ENCODE measurements at places on chromosomes 5 and 9. TPM values are rescaled to one million over a fixed set of nuclear protein-coding genes. Genes with fewer than 3 reads are reported as not detected.

Gene TAF11L10
- total RNA-seq, result not detected

Gene BAAT
- total RNA-seq, result not detected

Gene FAM174A
- 15.0 TPM for total RNA-seq

Gene GPX8
- total RNA-seq, result 4.6 TPM

Gene DNAJA1
- 90.9 TPM for total RNA-seq

Gene AQP3
- 14.8 TPM for total RNA-seq

Gene SLC46A2
- not detected for total RNA-seq

Gene RNF44
- total RNA-seq, result 32.4 TPM

Gene CMYA5
- total RNA-seq, result 960 TPM

Gene RPS14
- total RNA-seq, result 1,255 TPM

Gene IRX1
- total RNA-seq, result not detected

Gene FAT2
- total RNA-seq, result not detected

DNA sequence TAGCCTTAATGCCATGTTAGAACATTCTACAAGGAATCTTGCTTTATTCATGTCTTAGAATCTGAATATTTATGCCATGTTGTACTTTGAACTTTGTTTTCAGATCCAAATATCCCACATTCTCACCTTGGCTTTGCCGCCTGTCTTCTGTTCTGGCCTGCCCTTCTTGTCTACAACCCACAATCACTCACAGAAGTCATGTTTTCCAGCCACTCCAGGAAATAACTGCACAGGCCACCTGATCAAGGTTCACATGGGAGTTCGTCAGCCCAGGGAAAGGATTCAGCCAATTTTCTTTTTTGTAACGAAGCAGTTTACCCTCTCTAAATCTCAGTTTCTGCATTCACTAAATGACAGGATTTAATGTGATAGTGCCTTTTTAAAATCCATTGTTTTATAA is 70.5 kb downstream of the JAKMIP2 start:
- no peak for DNase-seq

DNA sequence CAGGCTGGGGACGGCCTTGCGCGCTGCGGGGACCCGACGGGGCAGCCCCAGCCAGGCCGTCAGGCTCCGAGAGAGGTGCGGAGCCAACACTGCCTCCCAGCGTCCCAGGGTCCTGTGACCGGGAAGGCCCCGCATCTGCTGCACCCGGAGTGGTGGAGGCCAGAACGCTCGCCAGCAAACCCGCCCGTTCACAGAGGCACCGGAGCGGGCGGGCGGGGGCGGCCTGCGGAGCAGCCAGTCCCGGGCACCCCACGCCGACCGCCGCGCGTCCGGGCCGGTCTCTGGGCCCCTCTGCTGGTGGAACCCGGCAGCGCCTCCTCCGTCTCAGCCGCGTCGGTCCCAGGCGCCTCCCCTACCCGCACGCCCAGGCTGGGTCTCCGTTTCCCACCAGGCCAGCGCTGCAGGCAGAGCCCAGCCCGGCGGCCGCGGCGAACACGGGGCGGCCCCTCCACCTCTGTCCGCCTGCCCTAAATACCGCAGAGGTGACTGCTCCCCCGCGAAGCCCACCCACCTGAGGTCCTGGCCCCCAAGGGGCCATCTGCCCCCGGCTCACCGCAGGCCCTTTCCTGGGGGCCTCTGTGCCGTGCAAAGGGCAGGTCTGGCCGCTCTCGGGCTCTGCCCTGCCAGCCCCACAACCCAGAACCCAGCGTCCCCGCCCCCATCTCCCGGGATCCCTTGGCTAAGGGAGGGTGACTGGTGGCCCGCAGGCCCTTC is 15.9 kb downstream of the EXD3 start:
- DNase-seq, result peak; percentile 85

- no peak for DNase-seq
Observed at GRCh38 chr5:74517700-74518099, 122.8 kb downstream of the ENC1 start.

GRCh38 chr5:139439013-139439903 is at the start of gene DNAJC18:
Gene DNAJC18 (minus strand): TSS chr5:139439525. CDS start chr5:139439445, 80 bp downstream.
- DNase-seq, result peak; percentile 98

DNA sequence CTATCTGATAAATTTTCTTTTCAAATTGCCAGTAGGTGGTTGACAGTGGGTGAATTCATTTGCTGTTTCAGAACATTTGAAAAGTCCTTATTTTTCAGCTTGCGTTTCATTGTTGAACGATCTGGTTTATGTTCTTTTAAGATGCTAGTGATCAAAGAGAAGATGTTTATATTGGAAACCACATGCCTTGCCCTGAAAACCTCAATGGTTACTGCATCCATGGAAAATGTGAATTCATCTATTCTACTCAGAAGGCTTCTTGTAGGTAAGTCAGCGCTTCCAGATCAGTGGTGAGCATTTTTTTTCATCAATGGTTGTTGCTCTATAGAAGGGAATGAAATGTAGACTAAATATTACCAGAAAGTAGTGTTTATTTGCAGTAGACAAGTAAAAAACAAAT is 16.6 kb upstream of the CAVIN4 start:
- no peak for DNase-seq

DNA sequence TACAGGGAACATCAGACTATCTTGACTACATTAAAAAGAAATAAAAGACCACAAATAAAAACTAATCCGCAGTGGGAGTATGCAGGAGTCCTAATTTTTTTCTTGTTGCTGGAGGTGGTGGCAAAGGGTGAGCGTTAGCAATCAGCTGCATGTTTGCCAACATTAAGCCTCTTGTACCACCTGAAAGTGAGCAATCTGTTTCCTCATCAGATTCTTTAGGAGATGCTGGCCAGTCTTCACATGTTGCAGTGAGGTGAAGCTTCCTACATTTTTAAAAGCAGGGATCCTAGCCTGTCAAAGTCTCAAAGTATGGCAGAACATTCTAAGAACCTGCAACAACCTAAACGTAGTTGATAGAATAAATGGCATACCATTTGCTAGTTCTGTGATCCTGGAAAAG is 162.2 kb upstream of the MEF2C start:
- DNase-seq, result no peak

- no peak for DNase-seq
Observed at GRCh38 chr5:162529209-162529608, 461.6 kb downstream of the GABRG2 start.

DNA sequence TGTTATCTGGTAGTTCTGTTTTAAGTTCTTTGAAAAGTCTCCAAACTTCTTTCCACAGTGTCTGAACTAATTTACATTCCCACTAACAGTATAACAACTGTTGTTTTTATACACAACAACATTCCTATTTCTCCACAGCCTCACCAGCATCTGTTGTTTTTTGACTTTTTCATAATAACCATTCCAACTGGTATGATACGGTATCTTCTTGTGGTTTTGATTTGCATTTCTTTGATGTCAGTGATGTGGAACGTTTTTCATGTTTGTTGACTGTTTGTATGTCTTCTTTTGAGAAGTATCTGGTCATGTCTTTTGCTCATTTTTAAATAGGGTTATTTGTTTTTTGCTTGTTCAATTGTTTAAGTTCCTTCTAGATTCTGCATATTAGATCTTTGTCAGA is 12.6 kb upstream of the GRAMD2B start:
- no peak for DNase-seq

- peak; percentile 17 for DNase-seq
Observed at GRCh38 chr9:135036861-135037465, 50.5 kb upstream of the OLFM1 start.

- peak; percentile 41 for DNase-seq
Observed at GRCh38 chr5:91162534-91163381, 220.4 kb downstream of the ARRDC3 start.

DNA sequence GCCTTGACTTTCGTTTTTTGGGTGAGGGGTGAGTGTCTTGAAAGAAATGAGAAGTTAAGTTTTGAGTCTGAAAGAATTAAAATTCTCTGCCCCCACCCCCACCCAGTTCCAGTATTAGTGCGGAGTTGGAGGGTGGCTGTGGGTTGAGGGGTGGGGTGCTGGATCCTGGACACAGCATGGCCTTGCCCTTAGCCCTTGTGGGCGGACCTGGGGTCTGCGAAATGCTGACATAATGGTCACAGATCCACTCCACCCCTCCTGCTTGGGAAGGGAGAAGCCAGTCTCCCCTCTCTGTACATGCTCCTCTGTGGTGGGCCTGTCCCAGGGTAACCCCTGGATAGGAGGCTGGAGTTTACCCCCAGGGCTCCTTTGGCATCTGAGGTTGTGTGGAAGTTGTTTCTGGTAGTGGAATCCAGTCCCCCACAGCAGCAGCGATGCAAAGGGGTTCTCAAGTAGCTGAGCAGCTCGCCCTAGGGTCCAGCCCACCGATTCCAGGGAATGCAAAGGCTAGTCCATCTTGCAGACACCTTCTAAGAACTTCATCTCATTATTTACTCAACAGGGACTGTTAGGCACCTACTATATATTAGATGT is 42.8 kb upstream of the TCF7 start:
- DNase-seq, result no peak

- DNase-seq, result no peak
Observed at GRCh38 chr5:158643840-158644239, 455.9 kb downstream of the EBF1 start.

DNA sequence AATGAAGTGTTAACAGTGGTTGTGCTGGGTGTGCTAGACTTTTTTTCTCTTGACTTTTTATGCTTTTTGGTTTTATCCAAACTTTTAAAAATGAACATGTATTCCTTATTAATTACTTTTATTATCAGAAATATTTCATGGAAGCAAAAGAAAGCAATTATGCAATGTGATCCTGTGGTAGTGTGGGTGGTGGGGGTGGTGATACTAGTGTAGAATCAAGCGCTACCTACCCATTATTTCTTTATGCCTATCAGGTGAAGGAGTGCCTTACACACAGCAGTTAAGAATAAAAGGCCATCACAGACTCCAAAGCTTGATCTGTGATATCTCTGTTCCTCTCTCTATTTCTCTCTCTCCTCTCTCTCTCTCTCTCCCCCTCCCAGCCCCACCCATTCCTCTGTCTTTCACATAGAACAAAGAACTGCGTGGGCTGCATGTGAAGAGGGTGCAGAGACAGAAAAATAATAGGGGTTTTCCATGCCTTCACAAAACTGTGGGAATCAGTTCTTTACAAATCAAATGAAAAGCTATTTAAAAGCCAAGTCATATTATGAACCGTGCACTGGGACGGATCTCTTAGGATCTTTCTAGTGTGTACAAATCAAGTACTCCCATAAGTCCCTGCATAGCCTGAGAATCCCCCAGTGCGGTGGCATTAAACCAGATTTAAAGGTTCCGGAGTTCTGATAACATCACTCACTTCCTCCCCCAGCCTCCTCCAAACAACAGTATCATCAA is 351.2 kb downstream of the RAB3C start:
- no peak for DNase-seq

GRCh38 chr9:33466565-33467495 is 6.9 kb downstream of the NOL6 start:
- peak; percentile 80 for DNase-seq

DNA sequence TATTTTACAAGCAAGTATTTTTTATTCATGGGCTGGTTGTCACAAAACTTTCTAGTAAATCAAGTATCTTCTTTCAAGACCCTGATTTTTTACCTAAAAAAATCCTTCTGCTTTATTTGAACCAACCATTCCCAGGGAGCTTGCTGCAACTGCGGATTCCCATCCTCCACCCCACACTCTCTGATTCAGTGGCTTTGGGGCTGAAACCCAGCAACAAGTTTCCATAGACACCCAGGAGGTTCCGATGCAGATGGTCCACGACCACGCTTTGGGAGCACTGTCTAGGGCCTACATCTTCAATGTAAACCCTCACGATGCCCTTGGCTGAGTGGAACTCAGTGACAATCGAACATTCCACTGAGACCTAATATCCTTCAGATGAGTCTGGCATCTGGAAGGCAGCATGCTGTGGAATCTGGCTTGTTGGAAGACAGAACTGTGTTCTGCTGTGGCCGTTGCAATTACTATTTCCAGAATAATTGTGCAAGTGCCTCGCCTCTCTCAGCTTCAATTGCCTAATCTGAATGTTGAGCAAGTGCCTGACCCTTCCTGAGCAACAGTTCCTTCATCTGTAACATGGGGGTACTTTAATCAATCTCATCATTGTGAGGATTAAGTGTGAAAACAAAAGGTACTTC is 105.1 kb downstream of the INSYN2B start:
- DNase-seq, result no peak

- no peak for DNase-seq
Observed at GRCh38 chr9:131677049-131677443, 62.8 kb downstream of the RAPGEF1 start.

DNA sequence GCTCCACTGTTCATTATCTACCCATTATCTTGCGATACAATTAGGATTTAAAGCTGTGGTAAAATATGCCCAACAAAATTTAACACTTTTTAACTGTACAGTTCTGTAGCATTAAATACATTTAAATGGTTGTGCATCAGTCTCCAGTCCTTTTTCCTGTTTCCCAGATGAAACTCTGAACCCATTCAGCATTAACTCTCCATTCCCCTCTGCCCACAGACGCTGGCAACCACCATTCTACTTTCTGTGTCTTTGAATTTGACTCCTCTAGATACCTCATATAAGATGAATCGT is 2.9 kb upstream of the TRIM7 start:
- no peak for DNase-seq

GRCh38 chr5:123151227-123151909 is 62.3 kb downstream of the PRDM6 start:
- DNase-seq, result no peak

GRCh38 chr5:173932695-173933139 is 44.6 kb downstream of the CPEB4 start:
- no peak for DNase-seq

- DNase-seq, result no peak
Observed at GRCh38 chr5:62310426-62311143, 4.6 kb downstream of the KIF2A start.

DNA sequence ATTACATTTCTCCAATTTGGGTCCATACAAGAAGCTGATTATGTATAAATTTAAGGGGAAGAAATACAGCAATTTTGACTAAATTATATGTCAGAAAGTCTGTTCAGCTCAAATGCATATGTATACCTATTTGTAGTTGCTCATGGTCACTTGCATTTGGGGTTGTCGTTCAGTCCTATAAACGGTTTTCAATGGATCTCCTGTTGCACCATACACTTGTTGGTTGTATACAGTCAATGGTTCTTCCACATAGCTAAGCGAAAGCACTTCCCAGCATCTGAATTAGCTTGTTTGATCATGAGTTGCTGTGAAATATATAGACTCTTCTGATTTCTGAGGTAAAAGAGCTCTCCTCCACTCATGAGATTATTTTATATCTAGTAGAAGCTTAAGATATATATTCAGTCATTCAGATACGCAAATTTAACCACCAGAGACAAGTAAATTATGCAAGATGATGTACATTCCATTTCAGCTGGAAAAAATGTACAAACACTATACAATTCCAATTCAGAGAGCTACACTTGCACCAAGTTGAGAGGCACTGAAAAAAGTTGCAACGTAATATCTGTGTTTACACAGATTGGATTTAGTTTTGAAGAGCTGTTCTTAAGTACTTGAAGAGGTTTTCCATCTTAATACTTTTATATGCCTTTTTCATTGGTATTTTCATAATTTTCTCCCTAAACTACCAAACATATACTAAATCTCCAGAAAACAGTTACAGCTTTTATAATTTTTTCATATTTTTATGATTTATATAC is 64.4 kb upstream of the POU5F2 start:
- DNase-seq, result no peak

- no peak for DNase-seq
Observed at GRCh38 chr9:135494791-135495559, 5.5 kb upstream of the MRPS2 start.

- DNase-seq, result no peak
Observed at GRCh38 chr5:4520559-4520958, 619.6 kb upstream of the ADAMTS16 start.

GRCh38 chr5:159097784-159098602 is 1.7 kb downstream of the EBF1 start:
- DNase-seq, result peak; percentile 67

GRCh38 chr5:112124788-112125187 is 294.3 kb downstream of the EPB41L4A start:
- DNase-seq, result no peak

GRCh38 chr5:177599731-177600507 is at the start of gene B4GALT7:
Gene B4GALT7 (plus strand): TSS chr5:177600132. CDS start chr5:177600211, 79 bp downstream.
- peak; percentile 93 for DNase-seq
